Neuronal stem cell (in vitro differentiated cells): ENCODE measurements at places on chromosomes 3 and 15.

DNA sequence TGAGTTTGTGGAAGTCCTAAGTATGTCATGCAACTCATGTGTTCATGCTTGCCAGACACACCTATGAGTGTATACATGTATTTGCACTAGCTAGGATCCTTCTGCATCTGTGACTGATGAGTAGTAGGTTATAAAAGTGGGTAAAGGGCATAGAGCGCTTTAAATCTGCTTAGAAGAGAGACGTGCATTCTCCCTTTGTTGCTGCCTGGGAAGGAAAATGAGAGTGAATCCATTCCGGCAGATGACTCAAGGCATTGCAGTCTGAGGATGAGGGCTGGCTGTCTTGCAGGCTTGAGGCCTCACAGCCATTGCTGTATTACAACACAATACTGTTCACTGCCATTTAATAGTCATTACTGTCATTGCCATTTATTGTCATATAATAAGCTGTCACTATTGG is 120.8 kb upstream of the UMPS start:
- DNase-seq = no peak

DNA sequence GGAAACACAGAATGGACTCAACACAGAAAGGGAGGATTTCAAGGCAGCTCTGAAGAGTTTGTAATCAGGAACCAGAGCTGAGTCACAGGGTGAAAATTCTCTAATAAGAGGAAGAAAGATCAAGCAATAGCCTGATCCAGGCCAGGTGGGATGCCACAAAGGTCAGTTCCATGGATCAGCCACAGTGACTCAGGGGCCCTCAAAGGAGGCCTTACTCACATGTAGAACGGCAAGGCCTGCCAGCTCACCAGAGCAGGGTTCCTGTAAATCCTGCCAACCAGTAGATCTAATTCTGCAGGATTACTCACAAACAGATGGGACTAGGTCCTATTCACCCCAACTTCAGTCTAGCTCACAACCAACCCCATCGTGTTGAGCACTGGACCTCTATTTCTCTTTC is 78.3 kb upstream of the PPP2R3A start:
- no peak for DNase-seq

DNA sequence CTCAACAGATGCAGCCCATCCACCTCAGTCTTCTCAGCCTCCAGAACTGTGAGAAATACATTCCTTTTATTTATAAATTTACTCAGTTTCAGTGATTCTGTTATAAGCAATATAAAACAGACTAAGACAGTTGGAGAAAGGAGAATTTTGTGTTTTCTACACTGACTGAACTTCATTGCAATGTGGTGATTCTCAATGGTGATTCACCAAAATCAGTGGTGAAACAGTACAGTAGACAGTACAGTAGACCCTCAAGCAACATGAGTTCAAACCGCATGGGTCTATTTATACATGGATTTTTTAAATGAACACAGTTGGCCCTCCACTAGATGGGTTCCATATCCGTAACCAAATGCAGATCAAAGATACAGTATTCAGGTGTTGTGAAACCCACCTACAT is 403.1 kb upstream of the TGFBR2 start:
- DNase-seq = no peak

DNA sequence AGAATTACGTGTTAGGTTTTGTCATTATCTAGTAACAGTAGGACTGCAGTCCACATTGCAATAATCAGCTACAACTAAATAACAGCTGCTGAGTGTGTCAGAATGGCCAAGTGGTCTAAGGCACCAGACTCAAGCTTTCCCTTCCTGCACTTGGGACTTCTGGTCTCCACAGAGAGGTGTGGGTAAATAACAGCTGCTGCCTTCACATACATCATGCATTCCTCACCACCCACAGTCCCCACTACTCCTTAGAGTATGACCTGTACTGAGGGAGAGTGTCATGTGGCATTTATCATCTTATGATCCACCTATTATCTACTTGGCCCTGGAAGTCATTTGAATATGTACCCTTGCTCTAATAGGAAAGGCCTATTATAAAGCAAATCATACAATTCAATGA is 22.2 kb upstream of the ZMAT3 start:
- no peak for DNase-seq

- DNase-seq = no peak
Observed at GRCh38 chr15:99477791-99478471, 87.9 kb upstream of the MEF2A start.
